ENCODE measurements at places on chromosomes 6 and 20.

GRCh38 chr6:72824833-72825232 is 203.0 kb downstream of the KCNQ5 start:
- DNase-seq, result peak; percentile 13

GRCh38 chr6:160791459-160791858 is 89.4 kb downstream of the PLG start:
- no peak for DNase-seq

- DNase-seq, result no peak
Observed at GRCh38 chr6:137208279-137208678, 10.9 kb downstream of the IFNGR1 start.

DNA sequence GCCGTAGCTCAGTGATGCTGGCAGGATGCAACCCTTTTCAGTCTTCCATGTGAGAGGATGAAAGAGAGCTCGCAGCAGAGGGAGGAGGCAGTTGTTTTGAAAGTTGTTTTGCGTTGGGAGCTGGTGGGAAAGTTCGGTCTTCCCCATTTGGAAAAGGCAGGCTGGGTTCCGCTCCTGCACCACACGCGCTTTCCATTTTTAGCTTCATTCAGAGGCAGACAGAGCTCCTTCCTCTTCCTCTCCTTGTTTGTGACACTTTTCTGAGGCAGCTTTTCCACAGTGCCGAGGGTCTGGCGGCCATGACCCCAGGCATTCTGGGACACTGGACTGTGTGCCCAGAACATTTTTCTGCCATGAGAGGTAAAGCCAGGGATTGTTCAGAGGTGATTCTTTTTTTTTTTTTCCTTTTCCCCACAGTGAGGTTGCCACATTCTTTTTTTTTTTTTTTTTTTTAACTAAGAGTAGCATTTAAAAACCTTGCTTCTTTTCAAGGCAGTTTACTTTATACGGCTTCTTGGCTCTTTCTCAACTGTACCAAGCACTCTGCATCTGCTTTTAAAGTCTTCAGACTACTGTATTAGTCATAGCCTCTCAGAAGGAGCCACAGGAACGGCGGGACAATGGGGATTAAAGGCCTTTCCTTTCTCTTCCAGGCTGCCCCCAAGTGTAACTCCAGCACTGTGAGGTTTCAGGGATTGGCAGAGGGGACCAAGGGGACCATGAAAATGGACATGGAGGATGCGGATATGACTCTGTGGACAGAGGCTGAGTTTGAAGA is 1.6 kb downstream of the PRDM1 start:
- DNase-seq, result no peak

DNA sequence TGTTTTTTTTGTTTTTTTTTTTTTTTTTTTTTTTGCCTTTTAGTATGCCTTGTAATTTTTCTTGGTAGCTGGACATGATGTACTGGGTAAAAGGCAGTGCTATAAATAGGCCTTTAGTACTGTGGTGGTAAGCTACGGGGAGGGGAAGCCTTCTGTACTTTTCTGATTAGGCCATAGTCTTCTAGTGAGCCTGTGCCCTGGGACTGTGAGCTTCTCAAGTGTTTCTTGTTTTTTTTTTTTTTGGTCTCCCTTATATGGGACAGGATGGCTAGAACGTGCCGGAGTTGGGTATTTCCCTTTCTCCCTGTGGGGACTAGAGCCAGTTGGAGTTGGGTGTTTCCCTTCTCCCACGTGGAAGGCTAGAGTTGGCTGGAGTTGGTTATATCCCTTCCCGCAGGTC is 59.4 kb upstream of the PRELID3B start:
- no peak for DNase-seq

All from GM13976 (cell line).